ENCODE measurements at places on chromosomes 12 and 14.

DNA sequence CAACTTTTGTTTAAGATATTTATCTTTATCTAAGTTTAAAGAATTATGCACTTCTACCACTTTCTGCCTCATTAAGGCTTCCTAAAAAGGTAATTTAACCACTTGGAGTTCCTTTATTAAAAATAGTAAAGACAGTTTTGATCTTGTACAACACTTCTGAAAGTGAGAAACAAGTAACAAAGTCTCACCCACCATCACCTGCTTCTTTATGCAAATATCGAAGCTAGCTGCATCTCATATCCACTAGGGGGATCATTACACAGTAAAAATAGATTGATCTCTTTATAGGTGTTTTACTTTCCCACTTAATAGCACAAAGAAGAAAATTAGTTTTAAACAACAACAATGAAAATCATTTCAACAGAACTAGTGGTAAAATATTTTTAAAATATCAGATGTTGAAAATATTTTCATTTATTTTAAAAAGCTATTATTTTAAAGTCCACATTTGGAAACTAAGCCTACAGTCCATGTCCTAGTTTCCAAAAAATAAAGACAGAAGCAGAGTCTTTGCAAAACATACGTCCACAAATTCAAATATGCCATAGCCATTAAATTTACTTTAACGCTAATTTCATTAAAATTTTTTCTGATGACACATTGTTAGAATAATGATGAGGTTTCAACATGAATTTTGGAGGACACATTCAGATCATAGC, 160.0 kb upstream of the SOX5 start:
- DNase-seq: no peak

- no peak for DNase-seq
These were observed 10.2 kb upstream of the LTA4H start for GRCh38 chr12:96045566-96045965.

DNA sequence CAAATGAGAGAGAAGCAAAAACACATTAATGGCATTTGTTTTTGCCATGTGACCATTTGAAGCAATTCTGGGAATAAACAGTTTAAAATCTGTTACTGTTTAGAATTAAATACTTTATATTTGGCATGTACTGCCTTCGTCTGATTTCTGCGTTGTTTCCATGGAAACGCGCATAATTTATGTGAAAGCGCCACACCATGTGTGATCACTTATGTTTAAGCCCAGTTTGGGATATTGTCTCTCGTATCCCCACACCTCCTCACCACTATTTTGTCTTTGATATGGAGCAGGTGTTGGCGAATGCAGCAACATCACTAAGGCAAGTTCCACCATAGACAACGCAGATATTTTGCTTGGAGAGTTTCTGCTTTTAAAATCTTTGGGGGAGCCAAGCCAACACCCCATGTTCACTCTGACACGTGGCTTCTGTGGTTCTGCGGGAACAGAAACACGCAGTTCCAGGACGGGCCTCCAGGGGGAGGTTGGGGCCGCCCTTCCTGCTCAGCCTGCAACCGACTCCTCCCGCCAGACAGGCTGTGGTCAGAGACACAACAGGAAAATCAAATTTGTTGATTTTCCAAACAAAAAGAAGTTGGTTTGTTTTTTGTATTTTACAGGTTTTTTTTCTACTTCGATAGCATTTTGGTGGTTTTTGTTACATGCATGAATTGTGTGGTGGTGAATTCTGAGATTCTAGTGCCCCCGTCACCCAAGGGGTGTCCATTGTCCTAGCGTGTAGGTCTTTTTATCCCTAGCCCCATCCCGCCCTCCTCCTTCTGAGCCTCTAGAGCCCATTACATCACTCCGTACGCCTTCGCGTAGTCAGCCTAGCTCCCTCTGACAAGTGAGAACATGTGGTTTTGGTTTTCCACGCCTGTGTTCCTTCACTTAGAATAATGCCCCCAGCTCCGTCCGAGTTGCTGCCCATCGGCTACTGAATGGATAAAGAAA, 101.9 kb upstream of the SFSWAP start:
- peak; percentile 57 for DNase-seq

GRCh38 chr12:81274637-81275529, 197.0 kb downstream of the ACSS3 start:
- DNase-seq: no peak

DNA sequence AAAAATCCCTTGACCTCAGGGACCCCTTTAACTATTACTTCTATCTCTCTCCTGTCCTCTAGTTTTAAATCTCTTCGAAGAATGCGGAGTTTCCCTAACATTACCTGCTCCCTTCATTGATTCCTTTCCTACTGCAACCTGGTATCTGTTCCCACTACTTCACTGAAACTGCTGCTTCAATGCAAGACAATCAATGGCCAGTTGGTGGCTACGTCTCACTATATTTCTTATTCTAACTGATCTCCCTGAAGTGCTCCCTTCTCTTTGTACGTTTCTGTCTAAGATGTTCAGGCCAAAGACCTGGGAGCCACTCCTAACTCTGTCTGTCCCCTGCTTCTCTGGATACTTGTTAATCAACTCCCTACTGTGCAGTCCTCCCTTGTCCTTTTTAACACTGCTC, 10.3 kb upstream of the KCNA1 start:
- DNase-seq: no peak

DNA sequence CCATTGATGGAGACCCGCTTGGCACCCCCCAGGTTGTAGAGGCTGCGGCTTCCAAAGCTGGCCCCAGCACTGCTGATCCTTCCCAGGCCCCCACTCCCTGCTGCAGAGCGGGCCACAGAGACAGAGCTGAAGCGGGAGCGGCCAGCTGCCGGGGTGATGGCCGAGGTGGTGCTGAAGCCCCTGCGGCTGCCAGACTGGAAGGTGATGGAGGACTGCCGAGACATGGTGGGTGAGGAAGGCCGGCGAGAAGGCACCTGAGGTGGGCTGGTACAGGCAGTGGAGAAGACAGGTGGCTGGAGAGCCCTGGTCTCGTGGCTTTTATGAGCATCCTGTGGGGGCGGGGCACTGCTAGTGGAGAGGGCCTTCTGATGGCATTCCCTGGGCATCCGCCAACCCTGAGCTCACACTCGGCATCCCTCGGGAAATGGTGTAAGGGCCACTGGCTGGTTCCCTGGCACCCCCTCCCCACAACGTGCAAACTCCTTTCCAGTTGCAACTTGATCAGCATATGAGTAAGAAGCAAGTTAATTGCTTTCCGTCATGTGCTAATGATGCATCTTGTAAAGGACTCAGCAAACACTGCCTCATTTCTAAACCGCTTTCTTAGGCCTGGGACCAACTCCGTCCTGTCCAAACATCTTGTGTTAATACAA, at the start of gene KRT75:
KRT75 (minus strand) TSS at position 291 of the 653 bp plus-strand sequence; CDS start at position 224, 67 bp downstream.
- no peak for DNase-seq

- no peak for DNase-seq
These were observed 29.7 kb upstream of the RAB21 start for GRCh38 chr12:71725011-71725410.

- DNase-seq: peak; percentile 64
These were observed 741 bp upstream of the CRIP2 start for GRCh38 chr14:105473677-105474482.

GRCh38 chr14:76876076-76876475, 49.9 kb downstream of the LRRC74A start:
- peak; percentile 6 for DNase-seq

DNA sequence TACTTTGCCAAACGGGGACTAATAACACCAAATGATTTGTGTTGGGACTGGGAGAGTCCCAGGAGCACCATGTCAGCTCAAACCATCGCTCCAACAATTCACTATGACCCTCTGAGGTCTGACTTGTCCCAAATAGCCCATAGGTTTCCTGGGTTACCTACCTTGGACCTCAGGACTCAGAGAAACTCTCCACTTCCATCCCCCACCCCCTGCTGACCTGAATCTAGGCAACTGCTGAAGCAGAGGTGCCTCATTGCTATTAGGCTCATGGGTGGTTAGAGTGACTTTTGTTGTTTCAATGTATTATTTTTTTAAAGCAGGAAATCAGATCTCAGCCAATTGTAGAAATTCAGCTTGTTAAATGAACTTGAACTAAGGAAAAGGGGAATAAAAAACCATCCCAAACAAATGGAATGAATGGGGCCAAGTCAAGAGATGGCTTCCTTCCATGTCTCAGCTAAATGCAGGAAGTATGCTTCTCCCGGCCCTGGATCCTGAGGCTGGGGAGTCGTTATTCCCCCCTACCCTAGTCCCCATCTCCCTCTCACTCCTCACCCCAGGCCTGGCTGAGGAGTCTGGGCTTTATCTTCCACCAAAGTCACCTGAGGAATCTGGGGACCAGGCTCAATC, 80.9 kb upstream of the SLC24A4 start:
- no peak for DNase-seq

DNA sequence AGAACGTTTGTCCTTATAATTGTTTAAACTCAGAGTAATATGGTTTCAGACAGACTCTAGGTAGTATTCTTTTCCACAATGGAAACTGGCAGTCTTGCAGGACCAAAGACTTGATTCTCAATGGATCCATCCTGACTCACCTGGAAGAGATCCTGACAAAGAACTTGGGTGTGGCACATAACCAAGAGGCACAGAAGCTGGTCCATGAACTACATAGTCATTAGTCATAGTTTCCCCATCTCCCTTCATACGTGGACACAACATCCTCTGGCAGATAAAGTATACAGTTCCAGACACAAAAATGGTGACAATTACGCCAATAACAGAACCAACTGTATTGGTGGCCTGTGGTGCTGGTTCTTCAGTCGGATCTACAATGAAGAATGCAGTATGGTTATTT, 55.8 kb downstream of the BCL2L14 start:
- DNase-seq: no peak

DNA sequence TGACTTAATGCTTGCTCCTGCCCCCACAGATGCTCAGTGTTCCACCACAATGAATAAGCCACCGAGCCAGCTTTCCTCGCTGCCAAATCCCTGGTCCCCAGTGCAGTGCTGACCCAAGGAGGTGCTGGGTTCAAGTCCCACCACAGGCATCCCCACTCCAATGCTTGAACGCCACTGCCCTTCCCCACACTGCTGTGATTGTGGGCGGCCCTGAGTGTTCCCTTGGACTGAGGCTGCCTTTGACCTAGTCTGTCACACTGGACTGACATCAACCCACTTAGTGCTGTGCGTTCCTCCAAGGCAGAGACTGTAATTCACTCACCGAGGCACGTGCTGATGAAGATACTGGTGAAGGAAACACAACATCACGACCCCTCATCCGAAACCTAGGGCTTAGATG, 83.4 kb upstream of the TMCC3 start:
- DNase-seq: no peak

DNA sequence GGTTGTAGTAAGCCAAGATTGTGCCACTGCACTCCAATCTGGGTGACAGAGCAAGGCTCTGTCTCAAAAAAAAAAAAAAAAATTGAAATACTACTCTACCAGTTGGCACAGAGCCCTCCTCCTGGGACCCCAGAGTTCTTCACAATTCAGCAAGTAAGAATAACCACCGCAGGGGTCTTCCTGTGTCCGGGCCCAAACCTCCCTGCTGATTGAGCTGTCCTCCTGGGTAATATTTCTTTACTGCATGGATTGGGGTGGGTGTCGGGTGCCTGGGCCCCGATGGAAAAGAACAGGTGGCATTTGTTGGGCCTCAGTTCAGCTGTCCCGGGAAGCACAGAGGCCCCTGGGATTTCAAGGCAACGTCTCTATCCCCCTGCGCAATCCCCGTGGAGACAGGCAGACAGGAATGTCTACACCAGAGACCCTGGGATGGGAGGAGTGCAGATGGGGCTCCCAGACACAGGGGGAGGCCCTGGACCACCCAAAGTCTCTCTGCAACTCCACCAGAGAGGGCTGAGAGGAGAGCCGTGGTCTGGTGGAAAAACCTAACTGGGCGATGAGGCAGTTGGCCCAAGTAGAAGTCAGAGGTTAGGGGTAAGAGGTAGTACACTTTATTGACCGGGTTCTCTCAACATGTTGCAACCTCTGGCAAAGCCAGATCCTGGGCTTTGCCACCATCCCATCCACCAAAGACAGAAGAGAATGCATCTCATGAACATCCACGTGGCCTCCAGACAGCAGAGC, 32.7 kb upstream of the VPS37B start:
- no peak for DNase-seq

DNA sequence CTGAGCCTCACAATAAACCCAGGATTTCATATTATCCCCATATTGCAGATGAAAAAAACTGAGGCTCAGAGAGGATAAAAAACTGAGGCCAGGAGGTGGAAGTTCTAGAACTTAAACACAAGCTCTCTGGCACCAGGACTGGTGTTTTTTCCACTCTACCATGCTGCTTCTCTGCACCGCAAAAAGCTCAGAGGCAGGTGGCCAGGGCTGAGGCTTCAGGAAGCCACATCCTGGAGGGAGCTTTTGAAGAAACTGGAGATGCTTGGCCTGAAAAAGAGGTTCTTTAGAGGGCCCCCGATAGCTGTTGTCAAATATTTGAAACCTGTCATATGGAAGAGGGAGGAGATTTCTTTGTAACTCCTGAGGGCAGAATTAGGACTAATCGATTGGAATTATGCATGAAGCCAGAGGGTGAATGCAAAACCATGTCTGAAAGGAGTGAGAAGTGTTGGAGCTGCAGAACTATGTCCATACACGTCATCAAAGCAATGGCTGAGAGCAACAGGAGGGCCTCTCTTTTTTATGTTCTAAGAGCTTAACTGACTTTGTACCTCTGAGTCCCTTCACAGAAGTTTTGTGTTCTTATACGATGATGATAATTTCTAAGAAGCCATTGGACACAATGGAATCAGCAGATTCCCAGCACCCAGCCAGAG, 448.6 kb downstream of the FUT8 start:
- DNase-seq: no peak

DNA sequence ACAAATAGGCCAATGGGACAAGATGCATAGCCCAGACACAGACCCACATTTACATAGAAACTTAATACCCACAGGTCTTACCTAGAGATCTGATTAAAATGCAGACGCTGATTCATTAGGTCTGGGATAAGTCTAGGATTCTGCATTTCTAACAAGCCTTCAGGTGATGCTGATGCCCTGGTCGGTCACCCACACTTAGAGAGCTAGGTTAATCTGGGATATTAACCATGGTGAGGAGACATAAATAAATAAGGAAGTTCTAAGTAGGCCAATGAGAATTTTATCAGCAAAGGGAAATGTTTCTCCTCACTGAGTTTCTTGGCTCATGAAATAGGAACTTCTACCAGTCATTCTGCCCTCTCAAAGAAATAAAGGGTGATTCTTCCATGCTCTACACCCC, 120.1 kb downstream of the BMP4 start:
- DNase-seq: no peak

GRCh38 chr14:62123961-62124360, 361.7 kb downstream of the SNAPC1 start:
- DNase-seq: no peak
